ENCODE measurements at places on chromosomes 12 and 14.
A peak's percentile ranks its signal among the peaks of the same experiment; 100 is the strongest.

GRCh38 chr12:56980268-56980667, 22.9 kb upstream of the RDH16 start:
- DNase-seq: no peak

- no peak for DNase-seq
Observed at GRCh38 chr12:1332327-1332726, 262.1 kb downstream of the FBXL14 start.

- no peak for DNase-seq
Observed at GRCh38 chr12:32170437-32170998, 63.9 kb downstream of the BICD1 start.

- DNase-seq: no peak
Observed at GRCh38 chr12:109764123-109764522, 50.5 kb downstream of the FAM222A start.

GRCh38 chr12:113461666-113462065, 10.0 kb downstream of the LHX5 start:
- DNase-seq: no peak

DNA sequence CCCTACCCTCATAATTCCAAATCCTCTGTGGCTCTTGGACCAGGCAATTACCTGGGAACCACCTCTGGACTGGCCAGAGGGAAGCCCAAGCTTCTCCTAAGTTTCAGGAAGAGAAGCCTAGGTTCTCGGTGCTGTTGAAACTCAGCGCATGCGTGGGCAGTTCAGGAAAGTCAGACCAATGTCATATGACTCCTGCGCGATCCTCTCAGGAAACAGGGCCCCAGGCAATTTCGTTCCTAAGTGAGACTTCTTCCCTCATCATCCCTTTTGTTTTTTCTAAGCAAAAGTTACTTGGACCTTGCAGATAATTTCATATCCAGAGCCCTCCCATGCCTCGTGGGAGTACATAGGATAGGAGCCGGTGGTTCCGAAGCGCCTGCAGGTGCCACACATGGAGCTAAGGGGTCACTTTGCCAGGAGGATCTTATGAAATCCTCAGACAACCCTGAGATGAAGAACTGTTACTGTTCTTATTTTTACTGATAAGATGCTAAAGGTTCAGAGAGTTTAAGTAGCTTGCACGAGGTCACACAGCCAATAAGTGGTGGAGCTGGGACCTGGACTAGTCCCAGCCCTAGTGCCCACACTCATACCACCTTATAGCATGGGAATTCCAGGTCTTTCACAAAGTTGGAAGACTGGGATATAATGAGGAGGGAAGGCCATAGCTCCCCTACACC, 168.2 kb downstream of the ZFP36L1 start:
- DNase-seq: no peak

DNA sequence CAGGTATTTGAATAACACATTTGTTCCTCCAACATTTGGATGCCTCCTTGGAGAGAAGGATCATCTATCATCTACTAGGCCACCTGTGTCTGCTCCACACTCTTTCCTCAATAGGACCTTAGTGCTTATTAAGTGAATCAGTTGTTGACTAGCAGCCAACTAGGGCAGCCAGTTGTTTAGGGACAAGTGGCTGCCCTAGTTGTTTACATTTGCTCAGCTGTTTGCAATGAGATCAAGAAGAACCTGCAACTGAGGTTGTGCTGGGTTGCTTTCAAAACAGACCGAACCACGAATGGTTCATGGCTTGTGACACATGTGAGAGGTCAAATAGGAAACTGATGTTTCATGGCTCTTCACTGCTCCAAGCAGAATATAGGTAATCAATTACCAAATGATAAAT, 53.8 kb downstream of the TMCC3 start:
- no peak for DNase-seq

GRCh38 chr12:105552056-105552455, 221.6 kb downstream of the C12orf75 start:
- DNase-seq: no peak

- DNase-seq: peak; percentile 15
Observed at GRCh38 chr14:61671082-61671481, 24.2 kb upstream of the HIF1A start.

- no peak for DNase-seq
Observed at GRCh38 chr14:67933266-67933665, 113.7 kb downstream of the RAD51B start.

GRCh38 chr12:44689587-44689986, 186.5 kb downstream of the NELL2 start:
- no peak for DNase-seq

GRCh38 chr14:67679006-67679405, 4.6 kb upstream of the VTI1B start:
- no peak for DNase-seq

GRCh38 chr14:73049428-73049827, 8.9 kb upstream of the RBM25 start:
- DNase-seq: no peak

GRCh38 chr12:58833853-58834252, 86.5 kb downstream of the LRIG3 start:
- no peak for DNase-seq

DNA sequence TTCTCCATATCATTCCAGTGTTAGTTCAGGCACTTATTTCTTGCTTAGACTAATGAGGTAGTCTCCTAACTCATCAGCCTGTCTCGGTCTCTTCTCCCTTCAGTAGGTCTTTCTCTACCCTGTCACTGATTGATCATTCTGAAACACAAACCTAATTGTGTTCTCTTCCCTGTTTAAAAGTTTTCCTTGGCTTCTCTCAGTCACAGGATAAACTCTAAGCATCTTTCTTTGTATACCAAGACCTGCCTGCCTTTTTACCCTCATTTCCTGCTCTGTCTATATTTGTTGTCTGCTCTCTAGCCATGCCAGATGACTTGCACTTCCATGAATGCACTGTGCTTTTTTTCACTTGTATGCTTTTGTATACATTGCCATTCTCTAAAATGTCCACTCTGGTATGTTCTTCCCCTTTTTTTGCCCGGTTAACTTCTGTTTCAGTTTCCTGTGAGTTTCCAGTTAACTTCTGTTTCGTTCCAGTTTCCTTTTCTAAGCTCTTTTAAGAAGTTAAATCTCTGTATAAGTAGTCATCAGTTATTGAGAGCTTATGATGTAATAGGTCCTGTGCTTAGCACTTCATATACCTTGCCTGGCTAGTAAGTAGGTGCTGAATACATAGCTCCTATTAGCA, 12.8 kb downstream of the DIP2B start:
- peak; percentile 36 for DNase-seq

DNA sequence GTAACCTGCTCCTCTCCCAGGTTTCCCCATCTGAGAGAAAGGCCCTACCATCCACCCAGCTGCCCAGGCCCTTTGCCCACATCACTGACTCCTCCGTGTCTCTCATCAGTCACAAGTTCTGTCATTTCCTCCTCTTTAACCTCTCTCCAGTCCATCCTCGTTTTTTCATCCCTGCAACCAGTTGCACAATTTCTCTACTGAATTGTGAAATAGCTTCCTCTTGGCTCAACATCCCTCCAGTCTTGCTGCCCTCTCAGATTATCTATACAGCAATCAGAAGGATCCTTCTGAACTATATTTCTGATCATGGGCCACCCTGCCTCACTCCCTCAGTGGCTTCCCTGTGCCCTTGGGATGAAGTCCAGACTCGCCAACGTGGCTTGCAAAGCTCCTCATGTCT, 6.8 kb downstream of the FAM161B start:
- no peak for DNase-seq

DNA sequence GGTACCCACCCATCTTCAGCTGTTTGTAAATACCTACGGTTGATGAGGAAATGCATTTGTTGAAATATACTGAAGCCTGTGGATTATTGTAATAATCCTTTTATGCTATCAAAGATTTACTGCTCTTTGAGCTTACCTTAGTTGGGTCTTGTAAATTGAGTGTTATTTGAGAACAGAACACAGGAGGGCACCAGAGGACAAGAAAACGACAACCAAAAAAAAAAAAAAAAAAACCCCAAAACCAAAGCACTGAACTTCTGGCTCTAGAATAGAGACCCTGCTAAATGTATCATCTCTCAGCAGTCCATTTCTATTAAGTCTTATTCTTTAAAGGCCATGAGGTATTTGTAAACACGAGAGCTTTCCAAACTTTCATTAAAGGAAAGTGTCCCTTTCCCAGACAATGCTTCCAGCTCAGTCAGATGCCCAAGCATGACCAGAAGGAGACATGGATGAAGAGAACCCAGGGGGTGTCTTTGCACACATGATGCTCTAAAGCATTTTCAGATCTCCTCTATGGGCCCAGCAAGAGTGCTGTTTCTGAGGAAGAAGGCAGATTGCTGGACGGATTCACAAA, 763.9 kb downstream of the NRXN3 start:
- no peak for DNase-seq

DNA sequence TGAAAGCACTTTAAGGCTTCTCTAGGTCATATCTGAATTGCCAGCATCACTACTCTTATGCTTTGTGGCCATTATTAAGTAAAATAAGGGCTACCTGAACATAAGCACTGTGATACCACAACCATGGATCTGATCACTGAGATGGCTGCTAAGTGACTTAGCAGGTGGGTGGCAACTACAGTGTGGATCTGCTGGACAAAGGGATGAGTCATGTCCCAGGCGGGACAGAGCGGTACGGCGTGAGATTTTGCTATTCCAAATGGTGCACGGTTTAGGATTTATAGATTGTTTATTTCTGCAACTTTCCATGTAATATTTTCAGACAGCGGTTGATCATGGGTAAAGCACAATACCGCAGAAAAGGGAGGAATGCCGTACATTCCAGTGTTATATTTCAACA, 39.4 kb downstream of the MLXIP start:
- DNase-seq: no peak

DNA sequence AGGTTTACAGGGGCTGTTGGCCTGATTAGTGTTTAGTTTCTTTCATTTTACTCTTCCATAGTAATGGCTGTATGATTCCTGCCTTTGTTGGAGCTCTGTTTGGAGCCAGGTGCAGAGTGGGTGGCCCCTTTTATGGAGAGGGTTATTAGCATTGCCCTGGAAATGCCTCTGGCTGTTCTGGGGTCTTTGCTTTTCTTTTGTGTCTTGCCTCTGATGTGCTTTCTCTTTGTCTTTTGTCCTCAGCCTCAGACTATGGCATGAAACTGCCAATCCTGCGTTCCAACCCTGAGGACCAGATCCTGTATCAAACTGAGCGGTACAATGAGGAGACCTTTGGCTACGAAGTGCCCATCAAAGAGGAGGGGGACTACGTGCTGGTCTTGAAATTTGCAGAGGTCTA, 6.9 kb downstream of the MLEC start:
- no peak for DNase-seq

DNA sequence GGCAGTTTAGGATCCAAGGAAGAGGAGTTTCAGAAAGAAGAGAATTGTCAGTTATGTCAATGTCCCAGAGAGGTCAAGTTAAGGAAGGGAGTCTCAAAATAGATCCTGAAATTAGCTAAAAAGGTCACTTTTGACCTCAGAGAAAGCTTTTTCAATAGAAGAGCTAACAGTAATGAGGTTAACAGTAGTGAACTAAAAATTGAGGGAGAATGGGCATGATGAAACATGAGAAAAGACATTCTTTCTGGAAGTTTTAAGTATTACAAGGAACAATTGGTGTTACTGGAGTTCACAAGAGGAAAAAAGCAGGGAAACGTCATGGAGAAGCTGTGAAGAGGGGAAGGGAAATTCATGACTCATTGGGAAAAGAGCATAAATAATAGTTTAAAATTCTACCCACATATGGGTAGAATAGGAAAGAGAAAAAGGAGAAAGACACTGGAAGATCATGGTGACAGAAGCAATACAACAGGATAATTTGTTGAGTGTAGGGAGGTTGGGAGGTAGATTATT, 381.2 kb upstream of the FAR2 start:
- DNase-seq: no peak

GRCh38 chr12:916240-916639, 33.3 kb downstream of the RAD52 start:
- DNase-seq: no peak

DNA sequence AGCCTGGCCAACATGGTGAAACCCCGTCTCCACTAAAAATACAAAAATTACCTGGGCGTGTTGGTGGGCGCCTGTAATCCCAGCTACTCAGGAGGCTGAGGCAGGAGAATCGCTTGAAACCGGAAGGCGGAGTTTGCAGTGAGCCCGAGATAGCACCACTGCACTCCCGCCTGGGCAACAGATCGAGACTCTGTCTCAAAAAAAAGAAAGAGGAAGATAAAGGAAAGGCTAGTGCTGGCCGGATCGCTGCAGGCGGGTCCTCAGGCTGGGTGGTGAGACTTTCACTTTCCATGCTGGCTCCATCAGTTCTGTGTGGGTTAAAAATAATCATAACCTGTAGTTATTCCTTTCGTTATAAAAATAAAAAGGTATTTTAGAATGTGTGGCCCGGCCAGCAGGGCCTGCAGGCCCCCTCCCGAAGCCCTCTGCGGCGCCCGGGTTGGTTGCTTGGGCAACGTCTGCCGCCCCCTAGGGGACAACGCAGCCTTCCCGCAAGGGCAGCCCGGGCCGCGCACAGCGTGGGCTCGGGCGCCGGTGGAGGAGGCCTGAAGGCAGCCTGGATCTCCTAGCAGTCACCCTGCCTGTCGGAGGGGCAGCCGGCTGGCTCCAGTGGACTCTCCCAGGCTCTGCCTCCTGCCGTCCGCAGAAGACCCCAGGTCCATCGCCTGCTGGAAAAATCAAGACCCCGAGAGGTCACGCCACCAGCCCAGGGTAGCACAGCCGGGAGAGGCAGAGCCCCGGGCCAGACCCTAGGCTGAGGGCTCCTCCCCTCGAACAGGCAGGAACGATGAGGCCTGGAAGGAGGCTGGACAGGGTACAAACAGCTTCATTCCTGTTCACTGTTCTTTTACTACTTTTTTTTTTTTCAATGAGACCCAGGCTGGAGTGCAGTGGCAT, 5.0 kb upstream of the SLC25A47 start:
- peak; percentile 88 for DNase-seq

DNA sequence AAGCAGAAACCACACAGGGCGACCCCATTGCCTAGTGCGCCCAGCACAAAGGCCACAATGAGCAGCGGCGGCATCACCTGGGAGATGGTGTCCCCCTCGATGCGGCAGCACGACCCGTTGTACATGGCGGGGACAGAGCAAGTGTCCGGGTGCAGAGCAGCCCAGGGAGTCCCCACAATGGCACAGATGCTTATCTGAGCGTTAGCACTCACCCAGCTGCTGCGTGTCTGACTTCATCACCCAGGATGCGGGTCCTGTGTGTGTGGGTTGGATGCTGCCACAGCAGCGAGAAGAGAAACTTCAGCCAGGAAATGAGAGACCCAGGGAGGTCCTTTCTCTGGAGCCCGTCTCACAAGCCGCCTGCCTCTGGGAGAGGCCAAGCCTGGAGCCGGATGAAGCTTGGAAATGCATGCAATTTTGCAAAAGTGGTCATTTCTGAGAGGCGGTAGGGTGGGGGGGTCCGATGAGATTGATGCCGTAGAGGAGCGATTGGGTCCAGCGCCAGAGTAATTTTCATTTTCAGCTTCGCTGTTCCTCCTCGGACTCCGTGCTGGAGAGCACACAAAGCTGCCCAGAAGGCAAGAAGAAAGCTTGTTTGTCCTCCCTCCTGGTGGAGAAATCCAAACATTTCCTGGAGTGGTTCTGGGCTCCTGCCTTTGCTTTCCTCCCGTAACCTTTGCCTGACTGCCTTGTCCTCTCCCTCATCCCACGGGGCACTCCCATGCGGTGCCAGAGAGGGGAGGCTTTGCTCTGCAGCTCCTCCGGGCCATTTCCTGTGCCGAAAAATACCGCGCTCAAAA, at the start of gene HCAR1:
Gene HCAR1 (minus strand): TSS at position 630 of the 800 bp plus-strand sequence. CDS start 505 bp downstream, at position 125.
- DNase-seq: no peak

- no peak for DNase-seq
Observed at GRCh38 chr14:93901813-93902212, 25.3 kb upstream of the FAM181A start.

- no peak for DNase-seq
Observed at GRCh38 chr12:82458101-82458500, 99.8 kb downstream of the METTL25 start.
